ENCODE measurements at places on chromosomes 1 and 21.

DNA sequence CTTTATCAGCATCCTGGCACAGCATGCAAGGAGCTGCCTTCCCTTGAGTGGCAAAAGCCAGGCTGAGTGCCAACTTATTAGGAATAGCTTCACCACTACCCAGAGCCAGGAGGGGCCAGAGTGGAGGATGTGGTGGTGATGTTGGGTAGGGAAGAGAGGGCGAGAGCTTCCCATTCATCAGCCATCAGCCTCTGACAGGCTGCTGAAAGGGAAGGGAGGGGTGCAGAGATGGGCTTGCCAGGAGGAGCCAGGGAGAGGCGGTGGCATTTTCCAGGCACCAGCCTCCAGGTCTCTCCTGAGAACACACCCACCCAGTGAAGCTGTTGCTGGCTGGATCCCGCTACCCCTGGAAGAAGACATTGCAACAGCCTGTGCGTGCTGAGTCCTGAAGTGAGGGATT is 168.5 kb downstream of the ACTL8 start:
- no peak for DNase-seq

DNA sequence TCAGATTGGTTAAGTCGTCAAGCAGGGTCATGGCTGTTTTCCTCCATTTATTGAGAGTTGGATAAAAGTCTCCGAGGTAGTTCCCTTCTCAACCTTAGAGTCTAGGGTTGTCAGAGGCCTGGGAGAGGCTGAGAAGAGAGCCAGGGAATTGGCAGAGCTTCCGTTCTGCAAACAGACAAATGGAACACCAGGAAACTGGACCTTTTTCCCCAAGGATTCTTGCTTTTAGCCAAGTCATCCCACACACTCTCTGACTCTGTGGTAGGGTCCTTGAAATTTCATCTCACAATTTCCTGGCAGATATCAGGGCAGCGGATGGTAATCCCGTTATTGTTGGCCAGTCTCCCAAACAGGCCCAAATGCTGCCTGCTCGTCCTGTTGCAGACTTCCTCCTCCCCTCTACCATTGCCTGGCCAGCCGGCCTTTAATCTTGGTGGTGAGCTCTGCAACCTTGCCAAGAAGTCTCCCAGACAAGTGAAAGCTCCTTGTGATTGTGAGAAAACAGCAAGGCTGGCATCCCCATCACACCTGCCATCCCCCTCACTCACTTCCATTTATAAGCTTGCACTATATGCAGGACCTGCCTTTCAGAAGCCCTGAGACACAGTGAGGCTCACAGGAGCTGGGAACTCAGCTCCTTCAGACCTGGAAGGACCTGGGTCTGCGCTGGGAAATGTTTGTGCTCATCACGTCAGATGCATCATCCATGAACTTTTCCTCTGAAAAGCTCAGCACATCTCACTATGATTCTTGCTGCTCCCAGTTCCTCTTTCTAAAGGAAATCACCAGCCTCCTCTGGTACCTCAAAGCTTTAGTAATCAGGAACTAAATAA is 13.7 kb upstream of the SRP9 start:
- no peak for DNase-seq

DNA sequence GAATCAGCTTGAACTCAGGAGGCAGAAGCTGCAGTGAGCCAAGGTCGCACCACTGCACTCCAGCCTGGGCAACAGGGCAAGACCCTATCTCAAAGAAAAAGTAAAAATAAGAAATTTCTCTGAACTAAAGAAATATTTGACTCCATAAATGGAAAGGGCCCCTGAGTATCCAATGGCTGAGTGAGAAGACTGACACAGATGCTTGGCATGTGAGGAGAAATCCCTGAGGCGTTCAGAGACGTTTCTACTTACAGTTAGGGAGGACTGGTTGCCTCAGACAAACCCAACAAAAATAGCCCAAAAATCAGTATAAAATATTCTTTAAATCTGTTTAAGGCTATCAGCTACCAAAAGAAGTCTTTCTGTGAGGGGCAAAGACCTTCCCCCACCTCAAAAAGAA is 3.0 kb upstream of the SUMO3 start:
- no peak for DNase-seq

- no peak for DNase-seq
Measured at GRCh38 chr1:234921266-234922062, 207.2 kb downstream of the TOMM20 start.

DNA sequence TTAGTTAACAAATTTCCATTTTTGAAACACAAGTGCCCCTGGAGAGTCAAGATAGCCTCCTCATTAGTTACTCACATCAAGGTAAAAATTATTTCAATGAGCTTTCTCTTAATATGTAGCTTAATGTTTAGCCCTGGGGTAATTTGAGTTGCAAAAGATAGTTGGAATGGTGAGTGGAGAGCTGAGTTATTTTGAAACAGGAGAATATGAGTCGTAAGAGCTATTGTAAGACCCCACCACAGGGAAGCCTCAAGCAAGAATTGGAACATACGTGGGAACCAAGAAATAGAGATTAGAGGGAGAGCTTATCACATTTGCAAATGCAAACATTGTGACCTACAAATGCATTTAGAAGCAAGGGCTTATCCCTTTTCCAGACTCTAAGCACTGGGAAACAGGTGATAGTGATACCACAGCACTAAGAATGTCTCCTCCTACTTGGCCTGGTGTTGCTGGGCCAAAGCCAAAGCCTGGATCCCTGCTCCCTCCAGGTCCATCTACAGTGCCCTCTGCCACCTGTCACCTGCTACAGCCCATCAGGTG is 635.1 kb downstream of the PTPRC start:
- no peak for DNase-seq

GRCh38 chr1:68442822-68443556 is 6.8 kb downstream of the RPE65 start:
- DNase-seq = peak; percentile 11

- no peak for DNase-seq
Measured at GRCh38 chr1:17561561-17561985, 22.1 kb downstream of the ARHGEF10L start.

GRCh38 chr1:145967288-145967687 is 2.8 kb downstream of the POLR3GL start:
- DNase-seq = no peak

GRCh38 chr1:241485145-241485544 is 34.4 kb downstream of the FH start:
- no peak for DNase-seq

GRCh38 chr1:43979528-43980254 is 681 bp downstream of the B4GALT2 start:
- DNase-seq = no peak

DNA sequence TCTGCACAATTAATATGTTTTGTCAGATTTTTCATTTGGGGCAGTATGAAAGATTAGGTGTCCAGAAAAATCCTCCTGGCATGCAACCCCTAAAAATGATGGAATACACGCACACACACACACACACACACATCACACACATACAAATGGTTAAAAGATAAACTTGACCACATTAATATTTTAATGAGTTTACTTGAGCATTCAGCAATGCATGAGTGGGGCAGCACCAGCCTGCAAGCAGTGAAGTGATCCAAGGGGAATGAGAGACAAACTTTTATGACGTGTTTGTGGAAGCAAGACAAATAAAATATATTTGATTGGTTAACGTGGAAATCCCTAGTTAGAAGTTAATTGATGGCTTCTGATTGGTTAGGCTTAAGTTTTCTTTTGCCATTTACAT is 29.1 kb upstream of the SOAT1 start:
- no peak for DNase-seq

DNA sequence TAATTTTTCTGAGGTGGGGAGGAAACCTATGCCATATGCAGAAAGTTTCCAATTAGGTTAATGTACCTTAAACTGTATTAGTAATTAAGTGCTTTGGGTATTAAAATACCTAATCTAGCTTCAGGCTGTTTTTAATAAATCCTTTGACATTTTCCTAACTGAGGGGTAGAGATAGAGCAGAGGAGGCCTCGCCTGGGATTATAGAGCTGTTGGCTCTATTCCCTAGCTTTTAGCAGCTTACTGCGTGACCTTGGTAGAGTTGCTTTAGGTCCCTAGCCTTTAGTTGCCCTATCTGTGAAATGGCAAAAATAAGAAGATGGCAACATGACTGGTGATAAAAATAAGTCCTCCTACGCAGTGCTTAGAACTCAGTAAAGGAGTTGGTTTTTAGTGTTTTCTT is 621.0 kb downstream of the LMO4 start:
- no peak for DNase-seq

GRCh38 chr1:110581682-110582145 is 24.4 kb downstream of the KCNA2 start:
- DNase-seq = no peak

DNA sequence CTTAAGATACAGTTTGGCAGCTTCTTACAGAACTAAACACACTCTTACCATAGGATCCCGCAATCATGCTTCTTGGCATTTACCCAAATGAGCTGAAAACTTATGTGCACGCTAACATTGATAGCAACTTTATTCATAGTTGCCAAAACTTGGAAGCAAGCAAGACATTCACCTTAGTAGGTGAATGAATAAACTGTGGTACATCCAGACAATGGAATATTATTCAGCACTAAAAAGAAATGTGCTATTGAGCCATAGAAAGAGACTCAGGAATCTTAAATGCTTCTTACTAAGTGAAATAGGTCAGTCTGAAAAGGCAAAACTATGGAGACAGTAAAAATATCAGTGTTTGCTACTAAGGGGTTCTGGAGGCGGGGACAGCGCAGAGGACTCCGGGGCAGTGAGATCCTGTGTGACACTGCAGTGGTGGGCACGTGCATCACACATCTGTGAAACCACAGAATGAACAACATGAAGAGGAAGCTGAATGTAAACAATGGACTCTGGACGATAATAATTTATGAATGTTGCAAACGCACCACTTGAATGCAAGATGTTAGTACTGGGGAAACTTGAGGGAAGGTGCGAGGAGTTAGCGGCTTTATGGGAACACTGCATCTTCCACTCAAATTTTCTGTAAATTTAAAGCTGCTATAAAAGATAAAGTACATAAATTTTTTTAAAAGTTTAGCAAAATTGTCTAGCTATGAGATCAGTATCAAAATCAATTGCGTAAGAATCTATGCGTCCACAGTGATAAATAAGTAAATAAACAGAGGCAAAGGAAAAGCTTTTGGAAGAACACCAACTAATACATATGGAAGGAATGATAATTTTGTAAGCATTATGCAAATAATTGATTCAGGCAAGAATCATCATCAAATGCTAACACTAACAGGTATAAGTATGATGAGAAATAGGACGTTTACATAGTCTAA is 15.4 kb upstream of the SPATC1L start:
- no peak for DNase-seq

All from renal pelvis (tissue), 12 donors.